Posterior cingulate gyrus (tissue), 11 donors: ENCODE measurements at places on chromosomes 7 and 10.

DNA sequence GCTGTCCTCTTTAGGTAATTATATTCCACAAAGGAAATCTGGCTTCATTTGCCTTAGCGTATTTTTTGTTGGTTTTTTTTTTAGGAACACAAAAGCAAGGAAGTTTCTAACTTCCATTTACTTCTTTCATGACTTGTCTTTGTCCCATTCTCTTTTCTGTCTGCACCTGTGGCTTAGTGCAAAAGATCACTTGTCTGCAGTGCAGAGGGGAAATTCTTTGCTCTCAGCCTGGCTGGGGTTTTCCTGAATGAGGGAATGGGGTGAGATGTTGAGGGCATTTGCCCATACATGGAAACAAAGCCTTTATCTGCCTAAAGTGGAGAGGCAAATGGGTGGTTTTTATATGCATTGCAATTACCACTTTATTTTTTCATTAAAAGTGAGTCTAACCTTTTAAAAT, 361.1 kb upstream of the IGFBP3 start:
- no peak for DNase-seq

DNA sequence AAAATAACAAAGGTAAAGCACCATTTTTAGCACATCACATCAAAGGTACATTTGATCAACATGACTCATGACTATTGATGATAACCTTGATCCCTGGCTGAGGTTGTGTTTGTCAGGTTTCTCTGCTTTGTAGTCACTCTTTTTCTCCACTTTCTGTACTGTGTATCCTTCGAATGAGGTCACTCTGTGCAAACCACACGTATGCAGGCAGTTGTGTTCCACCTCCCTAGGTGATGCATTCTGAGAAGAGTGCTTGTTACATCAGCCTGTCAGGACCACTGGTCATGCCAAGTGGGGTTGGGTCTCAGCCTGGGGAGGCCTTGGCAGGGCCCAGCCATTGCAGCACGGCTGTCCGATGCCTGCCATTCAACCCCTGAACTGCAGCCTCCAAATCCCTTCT, 62.8 kb upstream of the GJD4 start:
- no peak for DNase-seq

- DNase-seq, result no peak
These were observed 1.6 kb upstream of the KBTBD2 start for GRCh38 chr7:32893207-32893524.

DNA sequence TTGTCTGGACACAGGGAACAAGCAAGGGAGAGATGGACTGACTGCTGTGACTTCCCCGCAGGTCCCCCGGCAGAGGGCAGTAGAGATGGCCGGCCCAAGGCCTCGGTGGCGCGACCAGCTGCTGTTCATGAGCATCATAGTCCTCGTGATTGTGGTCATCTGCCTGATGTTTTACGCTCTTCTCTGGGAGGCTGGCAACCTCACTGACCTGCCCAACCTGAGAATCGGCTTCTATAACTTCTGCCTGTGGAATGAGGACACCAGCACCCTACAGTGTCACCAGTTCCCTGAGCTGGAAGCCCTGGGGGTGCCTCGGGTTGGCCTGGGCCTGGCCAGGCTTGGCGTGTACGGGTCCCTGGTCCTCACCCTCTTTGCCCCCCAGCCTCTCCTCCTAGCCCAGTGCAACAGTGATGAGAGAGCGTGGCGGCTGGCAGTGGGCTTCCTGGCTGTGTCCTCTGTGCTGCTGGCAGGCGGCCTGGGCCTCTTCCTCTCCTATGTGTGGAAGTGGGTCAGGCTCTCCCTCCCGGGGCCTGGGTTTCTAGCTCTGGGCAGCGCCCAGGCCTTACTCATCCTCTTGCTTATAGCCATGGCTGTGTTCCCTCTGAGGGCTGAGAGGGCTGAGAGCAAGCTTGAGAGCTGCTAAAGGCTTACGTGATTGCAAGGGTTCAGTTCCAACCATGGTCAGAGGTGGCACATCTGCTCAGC, 6.0 kb downstream of the CYREN start:
- no peak for DNase-seq

GRCh38 chr7:86469680-86470295, 173.9 kb upstream of the GRM3 start:
- DNase-seq, result peak; percentile 57
